ENCODE measurements at places on chromosomes 1 and 21.

DNA sequence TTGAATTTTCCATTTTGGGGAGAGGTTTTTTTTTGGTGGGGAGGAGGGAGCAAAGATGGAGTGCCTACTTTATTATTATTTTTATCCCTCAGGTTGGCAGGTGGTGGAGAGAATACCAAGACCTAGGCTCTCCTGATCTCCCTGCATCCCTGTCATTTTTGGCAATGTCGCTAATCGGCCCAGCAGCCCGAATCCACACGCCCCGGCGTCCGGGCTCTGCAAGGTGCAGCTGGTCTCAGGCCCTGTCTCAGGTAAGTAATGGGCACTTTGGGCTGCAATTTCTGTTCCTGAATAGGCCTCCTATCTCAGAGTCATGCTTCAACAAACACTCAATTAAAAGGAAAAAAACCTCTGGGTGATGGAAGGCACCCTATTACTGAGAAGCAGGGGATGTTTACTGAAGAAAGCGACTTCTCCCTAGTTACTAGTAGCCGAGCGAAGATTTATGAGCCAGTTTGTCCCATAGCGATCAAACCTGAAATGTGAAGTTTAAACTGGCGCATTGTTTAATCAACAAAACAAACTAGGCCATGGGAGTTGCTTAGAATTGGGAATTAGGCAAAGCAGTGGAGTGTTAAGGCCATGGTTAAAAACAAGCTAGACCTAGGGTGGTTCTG lies 137.8 kb downstream of the RWDD3 start:
- DNase-seq, result no peak

- DNase-seq, result no peak
Measured at GRCh38 chr1:44031252-44032169, at the start of gene SLC6A9. Gene SLC6A9, minus strand, starts transcription at chr1:44031462. Its CDS starts 7,185 bp downstream, at chr1:44024277.

GRCh38 chr1:32115496-32115895 lies 7.6 kb downstream of the KPNA6 start:
- DNase-seq, result no peak

DNA sequence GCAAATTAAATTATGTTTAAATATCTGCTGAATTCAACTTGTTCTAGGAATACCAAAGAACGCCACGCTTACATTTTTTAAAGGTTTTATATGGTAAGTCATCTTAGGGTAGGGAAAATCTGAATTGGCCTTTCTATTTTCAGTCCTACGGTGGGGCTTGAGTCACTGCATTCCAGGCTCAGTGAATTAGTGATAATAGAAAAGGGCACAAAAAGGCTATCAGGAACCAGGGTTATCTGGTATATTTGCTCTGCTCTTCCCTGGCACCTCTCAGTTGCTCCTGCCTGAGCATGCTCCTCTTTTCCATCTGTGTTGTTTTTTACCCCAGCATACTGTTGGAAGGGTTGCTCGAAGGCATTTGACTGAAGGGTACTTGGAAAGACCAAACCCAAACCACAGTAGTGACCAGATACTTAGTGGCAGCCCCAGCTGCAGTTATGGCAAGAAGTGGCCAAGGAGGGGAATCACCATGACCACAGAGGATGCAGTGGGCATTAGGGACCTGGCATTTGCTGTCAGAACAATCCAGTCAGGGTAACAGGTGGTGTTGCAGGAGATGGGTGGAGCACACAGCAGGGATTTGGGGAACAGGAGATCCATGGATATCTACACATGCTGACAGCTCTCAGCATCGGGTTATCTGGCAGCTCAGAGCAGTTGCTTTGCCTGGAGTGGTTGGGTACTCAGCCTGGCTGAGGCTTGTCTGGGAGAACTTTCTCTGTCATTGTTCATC lies 2.3 kb downstream of the OVAAL start:
- DNase-seq, result no peak

- DNase-seq, result no peak
Measured at GRCh38 chr1:208747979-208748378, 503.8 kb upstream of the PLXNA2 start.

GRCh38 chr1:15949453-15950245 lies 26.3 kb downstream of the ZBTB17 start:
- peak; percentile 86 for DNase-seq

DNA sequence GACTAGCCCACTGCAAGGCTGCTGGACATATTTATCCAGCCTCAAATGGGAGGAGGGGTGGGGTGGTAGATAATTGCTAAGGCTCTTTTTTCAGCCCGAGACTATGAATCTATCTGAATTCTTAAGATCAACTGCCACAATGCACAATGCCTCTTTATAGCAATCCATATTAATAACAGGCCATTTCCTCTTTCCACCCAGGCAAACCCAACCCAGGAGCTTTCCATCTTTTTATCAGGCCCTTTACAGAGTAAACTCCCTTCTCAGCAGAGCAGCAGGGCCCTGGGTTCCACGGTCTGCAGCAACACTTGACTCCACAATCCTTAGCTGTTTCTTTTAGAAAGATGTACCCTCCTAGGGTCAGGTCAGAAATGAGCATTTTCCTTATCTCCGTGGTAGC lies 806 bp downstream of the DDOST start:
- no peak for DNase-seq

- DNase-seq, result no peak
Measured at GRCh38 chr1:69744381-69744780, 176.7 kb downstream of the LRRC7 start.

- DNase-seq, result no peak
Measured at GRCh38 chr1:217769768-217770167, 138.6 kb downstream of the SPATA17 start.

DNA sequence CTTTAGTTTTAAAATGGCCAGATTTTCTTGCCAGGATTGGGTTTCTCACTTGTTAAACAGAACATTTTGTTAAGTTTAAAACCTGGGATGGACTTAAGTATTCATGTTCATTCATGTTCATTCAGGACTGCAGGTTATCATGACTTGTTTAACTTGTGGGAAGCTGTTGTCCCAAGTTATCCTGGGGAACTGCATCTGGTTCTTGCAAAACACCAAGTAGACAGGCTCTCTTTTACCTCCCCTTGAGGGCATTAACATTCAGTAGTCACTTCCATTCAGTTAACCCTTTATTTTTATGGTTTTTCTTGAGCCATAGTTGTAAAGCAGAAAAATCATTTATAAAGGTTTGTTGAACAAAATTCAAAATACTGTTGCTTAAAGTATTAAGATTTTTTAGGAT lies 8.1 kb downstream of the SOD1 start:
- DNase-seq, result no peak

DNA sequence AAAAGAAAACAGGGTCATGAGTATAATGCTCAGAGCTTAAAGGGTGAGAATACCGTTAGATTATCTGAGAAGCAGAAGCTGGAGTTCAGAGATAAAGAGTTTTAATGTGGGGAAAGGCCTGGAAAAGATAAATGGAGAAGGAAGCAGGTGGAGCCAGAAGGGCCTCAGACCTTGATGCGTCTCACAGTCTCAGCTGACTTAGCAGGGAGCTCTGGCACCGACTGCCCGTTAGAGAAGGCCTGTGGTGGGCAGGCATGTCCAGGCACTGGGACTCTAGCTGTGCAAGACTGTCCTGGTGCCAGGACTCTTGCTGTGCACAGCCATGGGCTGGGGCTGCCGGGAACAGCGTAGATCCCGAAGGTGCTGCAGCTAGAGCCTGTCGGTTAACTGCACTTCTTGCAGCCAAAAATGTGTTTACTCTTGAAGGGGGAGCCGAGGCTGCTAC lies 3.8 kb upstream of the SLAMF9 start:
- no peak for DNase-seq

GRCh38 chr1:114025609-114026401 lies 46.5 kb downstream of the OLFML3 start:
- no peak for DNase-seq

GRCh38 chr1:107637101-107637500 lies 327.9 kb downstream of the VAV3 start:
- no peak for DNase-seq

- DNase-seq, result no peak
Measured at GRCh38 chr21:41011098-41011731, 156.7 kb upstream of the BACE2 start.

DNA sequence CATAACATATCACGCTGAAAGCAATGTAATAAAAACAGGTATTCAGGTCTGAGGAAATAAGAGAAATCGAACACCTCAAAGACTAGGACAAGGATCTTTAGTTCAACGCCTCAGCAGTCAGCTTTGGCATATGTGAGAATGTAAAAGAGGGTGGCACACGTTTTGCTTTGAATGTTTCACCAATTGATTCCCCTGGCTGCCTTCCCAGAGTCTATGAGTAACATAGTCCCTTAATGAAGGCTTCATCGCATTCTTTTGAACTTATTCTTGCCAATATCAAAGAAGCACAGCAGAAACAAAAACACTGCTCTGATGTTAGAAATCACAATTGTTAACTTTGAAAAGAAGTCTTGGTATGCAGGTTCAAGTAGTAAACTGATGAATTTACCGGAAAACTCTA lies 764.8 kb downstream of the ADGRL2 start:
- no peak for DNase-seq

- no peak for DNase-seq
Measured at GRCh38 chr1:62269851-62270495, 49.3 kb downstream of the KANK4 start.

DNA sequence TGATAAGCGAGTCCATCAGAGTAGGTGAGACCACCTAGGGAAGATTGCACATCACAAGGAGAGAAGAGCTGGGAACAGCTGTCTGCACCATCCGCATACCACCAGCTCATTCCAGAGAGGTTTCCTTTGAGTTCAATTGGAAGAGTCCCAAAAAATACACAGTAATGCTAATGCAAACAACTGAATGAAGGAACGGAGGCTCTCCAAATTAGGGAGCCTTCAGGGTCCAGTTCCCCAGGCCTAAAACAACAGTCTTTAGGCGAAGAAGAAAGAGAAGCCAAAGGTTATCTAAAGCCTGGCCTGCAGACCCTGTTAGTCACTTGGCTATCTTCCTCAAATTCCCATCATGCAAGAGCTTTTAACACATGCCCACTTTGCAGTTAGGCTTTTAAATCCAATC lies 246.4 kb downstream of the PBX1 start:
- no peak for DNase-seq

DNA sequence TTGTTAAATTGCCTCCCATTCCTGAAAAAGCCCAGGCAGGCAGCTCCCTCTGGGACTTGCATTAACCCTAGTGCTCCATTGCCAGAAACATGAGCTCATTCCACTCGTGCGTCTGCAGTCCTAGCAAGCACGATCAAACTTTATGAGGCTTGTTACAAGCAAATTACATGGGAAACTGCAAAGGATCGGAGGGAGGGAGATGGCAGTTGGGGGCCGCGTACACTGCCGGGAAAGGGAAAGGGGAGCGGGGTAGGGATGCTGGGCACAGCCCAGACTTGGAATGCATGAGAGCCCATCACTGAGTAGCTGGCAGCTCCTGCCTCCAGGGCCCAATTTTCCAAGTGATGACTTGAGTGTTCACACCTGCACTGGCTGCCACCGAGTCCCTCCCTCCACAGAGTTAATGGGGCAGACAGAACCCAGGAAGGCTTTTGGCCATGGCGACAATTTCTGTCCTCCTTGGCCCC lies 169.9 kb downstream of the BRINP2 start:
- DNase-seq, result no peak

DNA sequence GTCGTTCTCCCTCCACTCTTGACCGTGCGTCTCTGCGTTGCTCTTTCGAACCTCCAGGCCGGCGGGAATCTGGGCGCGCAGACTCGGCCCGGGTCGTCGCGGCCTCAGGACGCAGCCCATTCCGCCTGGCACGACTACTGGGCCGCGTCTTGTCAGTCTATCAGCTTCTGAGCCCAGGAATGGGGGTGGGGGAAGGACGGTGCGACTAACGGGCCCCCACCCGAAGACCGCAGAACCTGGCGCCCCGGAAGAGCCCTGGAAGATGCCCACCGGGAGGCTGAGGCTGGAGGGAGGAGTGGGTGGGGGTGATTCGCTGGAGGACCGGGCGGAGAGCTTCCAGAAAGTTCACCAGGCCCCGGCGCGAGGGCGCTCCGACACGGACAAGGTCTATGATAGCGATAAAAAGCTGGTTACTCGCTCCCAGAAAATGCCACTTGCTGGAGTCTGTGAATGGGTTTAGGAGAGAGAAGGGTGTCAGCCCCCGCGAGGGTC lies 1.7 kb upstream of the DMRTA2 start:
- DNase-seq, result no peak

DNA sequence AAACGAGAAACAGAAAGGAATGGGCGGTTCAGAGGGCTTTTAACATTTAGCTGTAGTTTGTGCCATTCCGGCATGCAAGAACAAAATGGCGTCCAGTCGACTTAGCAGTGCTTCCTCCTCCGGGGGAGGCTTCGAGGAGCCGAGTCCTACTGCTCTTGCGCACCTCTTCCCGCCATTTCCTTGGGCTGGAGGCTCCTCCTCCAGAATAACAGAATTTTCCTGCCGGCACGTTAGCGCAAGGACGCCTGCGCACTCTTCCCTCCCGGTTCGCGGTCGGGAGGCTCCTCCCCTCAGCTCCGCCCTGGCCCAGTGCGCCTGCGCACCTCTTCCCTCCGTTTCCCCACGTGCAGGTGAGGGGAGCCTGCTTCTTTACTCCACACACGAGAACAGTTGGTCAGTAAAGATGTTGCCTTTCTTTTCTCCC lies 1.0 kb downstream of the DMRTB1 start:
- DNase-seq, result no peak

DNA sequence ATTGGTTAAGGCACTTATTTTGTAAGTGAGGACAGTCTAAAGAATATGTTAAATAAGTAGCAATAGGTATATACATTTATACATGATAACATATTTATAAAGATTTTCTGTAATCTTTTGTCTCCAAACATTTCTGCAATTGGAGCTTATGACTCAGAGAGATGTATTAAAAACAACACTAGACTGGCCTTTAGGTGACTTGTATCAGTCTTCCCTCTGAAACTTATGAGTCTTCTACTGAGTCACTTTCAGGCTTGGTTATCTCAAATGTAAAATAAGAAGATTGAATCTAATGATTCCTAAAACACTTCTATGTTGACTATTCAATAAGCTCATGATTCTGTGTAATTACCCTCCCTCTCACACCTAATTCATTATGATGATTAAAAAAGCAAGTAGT lies 672.6 kb upstream of the NEGR1 start:
- no peak for DNase-seq

GRCh38 chr1:167136191-167136614 lies 42.3 kb downstream of the STYXL2 start:
- no peak for DNase-seq

DNA sequence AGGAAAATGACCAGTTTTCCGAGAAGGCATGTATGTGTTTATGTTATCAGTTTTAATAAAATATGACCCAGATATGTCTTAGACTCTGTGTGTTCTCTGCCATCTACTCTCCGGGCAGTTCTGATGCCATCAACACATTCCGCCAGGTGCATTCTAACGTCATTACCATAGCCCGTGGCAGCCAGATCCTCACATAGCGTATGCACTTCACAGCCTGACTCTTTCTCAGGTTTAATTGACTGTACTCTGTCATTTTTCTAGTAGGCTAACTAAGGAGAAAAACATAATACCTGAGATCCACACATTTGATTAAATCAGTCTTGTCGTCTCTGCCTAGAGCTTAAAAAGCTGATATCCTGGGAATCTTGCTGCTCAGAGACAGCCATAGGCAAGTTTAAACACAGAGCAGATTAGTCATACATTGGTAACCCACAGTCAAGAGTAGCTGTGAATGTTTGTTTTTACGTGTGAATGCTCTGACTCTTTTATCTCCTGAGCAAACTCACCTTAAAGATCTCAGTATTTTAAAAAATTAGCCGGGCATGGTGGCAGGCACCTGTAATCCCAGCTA lies 175.9 kb downstream of the GREM2 start:
- no peak for DNase-seq

- DNase-seq, result no peak
Measured at GRCh38 chr21:43331962-43332828, 94.7 kb downstream of the SIK1 start.

GRCh38 chr1:36590771-36591170 lies 108.1 kb upstream of the CSF3R start:
- DNase-seq, result no peak

- peak; percentile 53 for DNase-seq
Measured at GRCh38 chr21:41926117-41926806, 27.6 kb downstream of the C2CD2 start.
